ENCODE measurements at places on chromosomes 3 and 15.

DNA sequence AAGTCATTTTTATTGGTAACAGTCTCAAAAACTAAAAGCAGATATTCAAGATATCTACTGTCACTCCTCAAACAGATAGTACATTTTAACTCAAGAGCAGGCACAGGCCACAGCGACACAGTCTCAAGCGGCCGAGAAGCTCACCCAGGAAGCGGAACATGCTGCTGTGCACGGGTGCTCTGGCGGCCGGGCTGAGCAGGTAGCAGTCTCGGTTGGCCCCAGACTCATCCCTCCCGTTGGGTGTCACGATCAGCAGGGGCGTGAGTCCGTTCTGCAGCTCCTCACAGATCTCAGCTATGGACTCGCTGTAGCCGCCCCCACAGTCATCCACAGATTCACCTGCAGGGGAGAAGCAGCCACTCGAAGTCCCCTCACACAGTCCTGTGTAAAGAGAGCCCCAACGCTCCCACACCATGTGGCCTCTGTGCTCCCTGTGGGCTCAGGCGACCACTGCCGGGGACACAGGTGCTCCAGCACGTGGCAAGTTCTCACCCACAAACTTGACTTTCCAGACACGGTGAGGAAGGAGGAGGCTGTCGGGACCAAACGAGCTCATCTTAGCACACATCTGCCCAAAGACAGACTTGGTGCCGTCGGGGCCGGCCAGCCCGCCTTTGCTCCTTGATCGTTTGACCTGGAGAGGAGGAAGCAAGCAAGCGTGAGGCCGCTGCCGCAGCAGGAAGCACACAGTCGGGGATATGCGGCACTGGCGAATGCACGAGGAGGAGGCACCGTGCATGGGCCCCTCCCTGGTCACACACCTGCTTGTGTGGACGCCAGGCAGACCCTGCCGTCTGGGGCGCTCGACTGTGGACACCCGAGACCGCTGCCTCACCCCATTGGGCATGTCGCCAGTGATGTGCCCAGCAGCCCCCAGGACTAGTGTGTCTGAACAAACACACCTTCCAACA, 17.7 kb upstream of the OCA2 start:
- DNase-seq, result no peak

DNA sequence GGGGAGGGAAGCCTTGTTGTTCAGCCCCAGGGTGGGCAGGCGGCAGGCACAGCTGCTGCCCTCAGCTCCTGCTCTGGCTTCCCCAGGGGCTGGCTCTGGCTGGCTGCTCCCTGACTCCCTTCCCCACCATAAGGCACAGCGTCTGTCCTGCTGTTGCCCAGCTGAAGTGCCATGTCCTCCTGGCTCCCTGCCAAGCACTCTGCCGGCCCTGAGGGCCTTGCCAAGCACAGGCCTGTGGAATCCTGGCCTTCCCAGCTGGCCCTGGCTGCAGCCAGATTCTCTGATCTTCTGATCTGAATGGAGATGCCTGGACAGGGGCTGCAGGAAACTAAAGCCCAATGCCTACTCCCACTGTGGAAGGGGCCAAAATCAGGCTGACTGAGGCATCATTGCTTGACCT, 1.1 kb downstream of the IQCF6 start:
- DNase-seq, result no peak

DNA sequence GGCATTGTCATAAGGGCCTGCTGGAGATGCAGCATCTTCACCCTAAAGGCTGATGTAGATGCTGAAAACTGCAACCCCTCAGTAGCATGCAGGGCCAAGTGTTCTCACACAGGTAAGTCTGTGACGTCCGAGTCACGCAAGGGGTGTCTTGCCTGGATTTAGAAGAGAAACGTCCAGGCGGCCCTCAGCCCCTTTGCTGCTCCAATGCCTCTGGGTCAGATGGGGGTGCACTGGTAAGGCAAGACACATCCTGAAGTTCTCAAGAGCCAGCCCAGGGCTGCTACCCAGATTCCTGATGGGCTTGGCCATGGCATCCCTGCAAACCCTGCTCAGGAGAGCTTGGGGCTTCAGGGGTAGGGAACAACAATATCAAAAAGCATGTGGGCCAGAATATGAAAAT, 25.4 kb downstream of the ONECUT1 start:
- DNase-seq, result no peak

- DNase-seq, result no peak
Observed at GRCh38 chr15:99963096-99963825, 230.0 kb upstream of the LYSMD4 start.

DNA sequence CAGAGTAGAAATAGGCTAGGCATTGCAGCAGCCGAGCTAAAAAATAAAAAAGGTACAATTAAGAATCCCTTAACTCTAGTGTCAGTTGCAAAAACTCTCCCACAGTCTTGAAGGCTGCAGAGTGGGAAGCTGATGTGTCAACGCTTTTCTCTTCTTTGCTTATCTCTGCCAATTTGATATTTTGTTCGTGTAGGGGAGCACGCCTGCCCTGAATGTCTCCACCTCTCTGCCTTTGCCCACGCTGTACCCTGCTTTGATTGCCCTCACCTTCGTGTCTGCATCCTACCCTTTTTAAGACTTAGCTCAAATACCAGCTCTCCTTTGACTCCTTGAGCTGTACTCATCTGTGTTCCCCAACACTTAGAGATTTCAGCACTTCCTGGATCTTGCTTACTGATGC, 155.4 kb upstream of the CADPS start:
- DNase-seq, result no peak

DNA sequence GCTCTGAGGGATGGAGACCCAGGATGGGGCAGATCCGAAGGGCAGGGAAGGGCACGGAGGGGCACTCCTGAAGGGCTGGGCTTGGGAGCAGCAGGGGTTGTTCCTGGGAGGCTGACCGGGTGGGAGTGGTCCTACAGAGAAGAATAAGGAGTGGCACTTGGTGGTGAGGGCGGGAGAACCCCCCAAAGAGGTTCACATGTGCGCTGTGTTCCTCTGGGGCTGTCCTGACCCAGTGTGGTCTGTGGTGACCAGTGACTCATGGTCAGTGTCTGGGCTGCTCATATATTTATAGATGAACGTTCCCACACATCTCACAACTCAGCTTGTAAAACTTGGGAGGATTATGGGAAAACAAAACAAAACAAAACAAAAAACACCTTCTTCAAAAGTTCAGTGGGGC, 10.0 kb downstream of the TRPM1 start:
- DNase-seq, result no peak

DNA sequence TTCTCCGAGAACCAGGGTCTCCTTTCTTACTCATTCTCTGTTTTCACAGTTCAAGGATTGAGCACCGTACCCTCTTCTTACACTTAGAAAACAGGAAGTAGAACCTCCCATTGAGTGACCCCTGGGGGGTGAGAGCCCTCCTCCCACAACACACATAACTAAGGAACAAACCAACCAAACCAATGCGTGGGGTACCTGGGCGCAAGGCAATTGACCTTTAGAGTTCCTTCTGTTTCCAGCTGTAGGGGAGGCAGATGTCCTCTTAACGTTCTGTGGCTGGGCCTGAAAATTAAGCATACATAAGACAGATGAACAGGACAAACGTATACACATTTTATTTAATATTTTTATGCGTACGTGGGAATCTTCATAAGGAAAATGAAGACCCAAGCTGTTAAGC, 33.5 kb upstream of the TIMP4 start:
- no peak for DNase-seq

GRCh38 chr3:177781686-177782161, 584.4 kb upstream of the TBL1XR1 start:
- no peak for DNase-seq

DNA sequence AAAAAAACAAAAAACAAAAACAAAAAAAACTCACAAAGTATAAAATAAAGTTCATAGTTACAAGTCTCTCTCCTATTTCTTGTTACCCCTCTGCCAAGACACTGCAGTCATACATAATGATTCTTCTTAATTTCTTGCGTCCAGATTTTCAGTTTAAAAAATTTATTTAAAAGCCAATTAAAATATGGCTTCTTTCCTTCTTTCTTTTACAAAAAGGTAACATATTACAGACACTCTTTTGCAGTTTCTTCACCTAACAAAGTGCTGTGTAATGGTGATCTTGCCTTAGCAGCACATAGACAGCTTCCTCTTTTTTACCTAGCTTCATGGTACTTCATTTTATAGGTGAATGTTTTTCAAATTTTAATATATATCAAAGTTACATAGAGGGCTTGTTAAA, 136.1 kb upstream of the SGO1 start:
- DNase-seq, result no peak

DNA sequence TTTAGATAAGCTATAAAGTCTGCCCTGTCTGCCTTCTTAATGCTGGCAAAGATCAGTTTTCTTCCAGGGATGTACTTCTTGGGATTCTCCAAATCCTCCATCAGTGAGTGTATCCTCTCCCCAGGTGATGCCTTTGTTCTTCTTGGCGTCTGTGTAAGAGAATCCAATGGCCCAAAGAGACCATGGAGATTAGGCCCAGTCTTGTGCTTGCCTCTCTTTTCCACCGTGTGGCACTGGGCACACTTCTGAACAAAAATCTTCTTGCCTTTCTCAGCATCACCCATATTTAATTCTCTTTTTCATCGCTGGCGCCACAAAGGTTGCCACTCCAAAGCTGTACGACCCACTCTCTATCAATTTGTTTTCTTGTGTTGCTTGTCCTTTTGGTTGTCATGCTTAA, 32.2 kb upstream of the TAMM41 start:
- DNase-seq, result no peak

- DNase-seq, result no peak
Observed at GRCh38 chr15:25708391-25708790, 154.7 kb downstream of the ATP10A start.

- DNase-seq, result no peak
Observed at GRCh38 chr3:45968706-45969105, 25.4 kb downstream of the CXCR6 start.

DNA sequence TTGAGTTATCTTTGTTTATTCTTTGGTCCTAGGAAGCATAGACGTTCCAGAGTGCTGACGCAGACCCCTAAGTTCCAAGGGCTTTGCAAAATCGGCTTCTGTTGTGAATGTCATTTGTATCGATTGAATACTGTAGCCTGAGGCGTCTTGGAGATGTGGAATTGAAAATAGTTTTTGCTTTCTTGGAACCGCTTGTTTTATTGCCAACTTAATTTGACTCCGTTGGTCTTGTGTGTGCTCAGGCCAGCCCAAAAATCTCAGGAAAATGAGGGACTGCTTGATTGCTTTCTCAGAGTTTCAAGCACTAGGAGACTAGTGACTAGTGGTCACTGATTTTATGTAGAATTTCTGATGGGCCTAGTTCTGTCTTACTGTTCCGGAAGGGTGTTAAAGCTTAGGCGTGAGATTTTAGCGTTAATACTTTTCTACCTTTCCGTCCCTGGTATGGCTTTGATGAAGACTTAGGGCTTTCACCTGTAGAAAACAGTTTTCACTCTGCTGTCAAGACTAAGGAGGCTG, 263 bp upstream of the UTS2B start:
- DNase-seq, result no peak

DNA sequence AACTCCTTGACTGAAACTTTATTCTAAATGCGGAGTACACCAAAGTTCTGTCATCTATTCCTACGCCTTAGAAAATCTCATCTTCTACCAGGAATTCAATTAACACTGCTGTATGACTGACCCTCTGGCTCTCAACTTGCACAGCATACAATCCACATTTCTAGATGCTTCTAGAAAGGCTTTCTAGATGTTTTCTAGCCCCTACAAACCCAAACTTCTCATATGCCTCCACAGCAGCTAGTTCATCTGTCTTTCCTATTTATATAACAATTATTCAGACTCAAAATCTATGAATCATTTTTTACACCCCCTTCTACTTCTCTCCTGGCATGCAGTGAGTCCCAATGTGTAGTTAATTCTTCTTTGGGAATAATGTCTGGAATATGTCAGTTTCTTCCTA, 13.2 kb downstream of the INO80 start:
- DNase-seq, result no peak

- DNase-seq, result no peak
Observed at GRCh38 chr15:42608752-42609488, 33.5 kb downstream of the STARD9 start.

DNA sequence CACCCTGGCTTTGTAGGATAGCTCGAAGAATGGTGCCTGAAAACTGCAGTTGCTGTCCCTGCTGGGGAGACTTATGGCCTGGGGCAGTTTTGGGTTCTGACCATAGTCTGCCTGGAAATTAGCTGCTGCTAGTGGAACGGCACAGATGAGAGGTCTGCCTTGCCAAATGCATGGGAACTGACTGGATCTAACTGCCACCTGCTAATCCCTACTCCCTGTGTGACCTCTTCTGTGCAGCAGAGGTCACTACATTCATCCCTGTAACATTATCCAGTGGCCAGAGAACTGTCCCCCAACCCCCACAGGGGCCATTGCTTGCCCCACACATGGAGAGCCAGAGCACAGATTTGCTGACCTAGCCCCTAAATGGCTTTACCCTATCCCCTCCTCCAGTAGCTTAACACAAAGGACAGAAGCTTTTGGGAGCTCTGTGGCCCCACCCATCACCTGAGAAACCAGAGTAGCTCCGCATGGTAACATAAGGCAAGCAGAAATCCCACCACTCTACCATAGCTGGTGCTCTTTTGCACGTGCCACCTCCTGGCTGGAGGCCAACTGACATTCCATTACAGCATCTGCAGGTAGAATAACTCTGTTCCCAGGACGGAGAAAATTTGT, 840.0 kb downstream of the EPHA3 start:
- no peak for DNase-seq

- DNase-seq, result no peak
Observed at GRCh38 chr3:11568503-11569155, 75.1 kb downstream of the VGLL4 start.

- no peak for DNase-seq
Observed at GRCh38 chr15:89399238-89400115, 64.9 kb upstream of the POLG start.

GRCh38 chr3:12179441-12179840, 20.7 kb upstream of the TIMP4 start:
- no peak for DNase-seq

GRCh38 chr15:57152666-57153539, 223.4 kb upstream of the CGNL1 start:
- no peak for DNase-seq

DNA sequence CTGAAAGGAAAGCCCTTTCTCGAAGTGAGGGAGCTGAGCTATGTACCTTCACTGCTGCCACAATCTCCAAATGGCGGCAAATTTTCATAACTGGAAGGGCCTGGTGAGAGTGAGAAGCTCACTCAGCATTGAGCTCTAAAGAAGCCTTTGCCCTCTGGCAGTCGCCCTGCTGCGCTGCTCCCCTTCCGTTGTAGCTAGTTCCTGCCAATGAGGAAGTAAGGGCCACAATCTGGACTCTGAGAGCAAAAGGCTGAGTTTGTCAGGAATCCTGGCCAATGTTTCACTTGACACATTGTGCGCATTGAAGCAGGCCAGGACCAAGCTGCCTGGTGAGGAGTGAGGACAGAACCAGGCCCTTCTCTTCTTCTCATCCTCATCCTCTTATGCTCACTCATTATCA, 579.5 kb downstream of the PDCD6IP start:
- no peak for DNase-seq

DNA sequence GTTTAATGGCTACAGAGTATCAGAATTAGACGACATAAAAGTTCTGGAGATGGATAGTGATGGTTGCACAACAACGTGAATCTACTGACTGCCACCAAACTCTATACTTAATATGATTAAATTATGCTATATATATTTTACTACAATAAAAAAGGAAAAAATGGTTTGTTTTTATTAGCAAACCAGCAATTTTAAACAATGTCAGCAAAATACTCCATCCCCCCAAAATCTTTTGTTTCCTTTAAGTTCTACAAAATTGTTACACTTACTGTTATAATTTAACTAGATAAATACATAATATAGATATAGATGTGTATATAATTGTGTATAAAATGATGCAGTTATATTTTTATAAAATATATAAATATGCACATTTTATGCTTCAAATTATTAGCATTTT, 710.8 kb upstream of the UBE2E2 start:
- no peak for DNase-seq

GRCh38 chr3:111872979-111873378, 13.9 kb downstream of the PHLDB2 start:
- no peak for DNase-seq

- DNase-seq, result no peak
Observed at GRCh38 chr3:176798680-176799079, 398.6 kb downstream of the TBL1XR1 start.

Data from H1 (cell line).